Stimulated activated CD4-positive, alpha-beta T cell treated with anti-CD3 and anti-CD28 coated beads, Interleukin-4, amount 100 ng/mL, for 24 hours (primary cell): ENCODE measurements at places on chromosomes 7 and 10.

DNA sequence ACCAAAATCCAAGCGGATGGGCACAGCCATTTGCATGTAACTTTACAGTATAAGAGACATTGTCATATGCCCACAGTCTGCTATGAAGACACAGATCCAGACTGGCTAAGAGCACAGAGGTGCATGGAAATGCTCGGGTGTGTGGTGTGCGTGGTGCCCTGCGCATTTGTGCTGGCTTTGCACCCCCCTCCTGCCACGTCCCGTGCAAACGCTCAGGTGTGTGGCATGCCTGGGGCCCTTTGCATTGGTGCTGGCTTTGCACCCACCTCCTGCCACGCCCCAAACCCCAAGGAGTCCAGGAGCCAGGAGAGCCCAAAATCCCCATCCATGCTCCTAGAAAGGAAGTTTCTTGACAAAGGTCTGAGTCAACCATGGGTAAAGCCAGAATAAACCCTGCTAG is 306.2 kb downstream of the PTPRN2 start:
- DNase-seq = no peak

DNA sequence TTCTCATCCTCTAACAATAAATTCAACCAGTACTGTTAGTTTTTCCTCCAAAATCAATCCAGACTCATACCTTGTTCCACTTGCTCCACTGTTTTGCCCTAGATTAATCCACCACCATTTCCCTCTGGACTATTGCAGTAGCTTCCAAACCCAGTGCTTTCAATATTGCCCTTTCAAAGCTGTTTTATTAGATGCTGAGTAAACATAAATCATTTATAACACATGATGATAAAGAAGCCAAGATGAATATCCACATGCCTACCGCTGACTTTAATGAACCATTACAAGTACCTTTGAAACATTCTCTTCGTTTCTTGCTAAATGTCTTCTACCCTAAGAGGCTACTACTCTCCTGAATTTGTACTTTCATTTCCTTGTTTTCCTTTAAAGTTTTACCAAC is 174.2 kb upstream of the FAM171A1 start:
- DNase-seq = no peak

DNA sequence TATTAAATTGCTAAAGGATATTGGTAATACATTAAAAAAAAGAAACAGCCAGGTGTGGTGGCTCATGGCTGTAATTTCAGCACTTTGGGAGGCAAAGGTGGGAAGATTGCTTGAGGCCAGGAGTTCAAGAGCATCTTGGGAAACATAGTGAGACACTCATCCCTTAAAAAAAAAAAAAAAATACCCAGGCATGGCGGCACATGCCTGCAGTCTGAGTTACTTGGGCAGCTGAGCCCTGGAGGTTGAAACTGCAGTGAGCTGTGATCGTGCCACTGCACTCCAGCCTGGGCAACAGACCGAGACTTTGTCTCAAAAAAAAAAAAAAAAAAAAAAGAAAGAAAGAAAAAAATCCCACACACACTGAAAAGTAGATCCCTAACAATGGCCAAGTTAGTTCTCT is 59.7 kb downstream of the MACC1 start:
- DNase-seq = no peak

GRCh38 chr7:156540619-156541165 is 99.9 kb upstream of the RNF32 start:
- DNase-seq = no peak

- no peak for DNase-seq
These were observed 493.9 kb downstream of the PLXNA4 start for GRCh38 chr7:132082394-132082793.

DNA sequence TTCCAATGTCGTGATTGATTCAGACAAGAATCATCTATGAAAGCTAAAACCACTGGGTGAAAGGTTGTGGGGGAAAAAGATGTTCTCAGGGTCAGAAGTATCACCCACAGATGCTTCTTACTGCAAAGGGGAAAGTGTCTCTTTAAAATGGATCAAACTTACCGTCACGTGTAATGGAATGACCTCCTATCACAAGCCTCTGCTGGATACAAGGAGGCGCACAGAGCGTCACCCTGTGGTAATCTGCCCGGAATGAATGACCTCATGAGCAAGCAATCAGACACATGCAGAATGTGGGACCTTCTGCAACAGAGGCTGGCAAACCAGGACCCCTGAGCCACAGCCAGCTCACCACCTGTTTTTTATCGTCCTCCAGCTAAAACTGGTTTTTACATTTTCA is 33.0 kb downstream of the WIPF3 start:
- DNase-seq = no peak

DNA sequence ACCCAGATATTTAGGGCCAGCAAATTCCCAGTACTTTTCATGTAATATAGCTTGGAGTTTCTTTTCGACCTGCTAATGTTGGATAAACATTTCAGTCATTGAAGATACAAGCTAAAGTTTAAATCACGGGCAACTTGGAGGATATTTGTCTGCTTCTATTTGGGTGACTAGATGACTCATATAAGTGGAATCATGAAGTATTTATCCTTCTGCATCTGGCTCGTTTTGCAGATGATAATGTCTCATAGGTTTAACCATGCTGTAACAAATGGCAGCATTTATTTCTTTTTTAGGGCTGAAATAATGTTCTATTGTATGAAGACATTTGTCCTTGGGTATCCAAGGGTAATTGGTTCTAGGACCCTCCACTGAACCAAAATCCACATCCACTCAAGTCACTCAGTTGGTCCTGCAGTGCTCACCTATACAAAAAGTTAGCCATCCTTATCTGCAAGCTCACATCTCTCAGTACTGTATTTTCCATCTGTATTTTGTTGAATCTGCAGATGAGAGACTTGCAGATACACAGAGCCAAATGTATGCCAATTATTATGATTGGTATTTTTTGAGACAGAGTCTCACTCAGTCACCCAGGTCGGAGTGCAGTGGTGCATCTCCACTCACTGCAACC is 187.2 kb upstream of the CSTF2T start:
- no peak for DNase-seq

DNA sequence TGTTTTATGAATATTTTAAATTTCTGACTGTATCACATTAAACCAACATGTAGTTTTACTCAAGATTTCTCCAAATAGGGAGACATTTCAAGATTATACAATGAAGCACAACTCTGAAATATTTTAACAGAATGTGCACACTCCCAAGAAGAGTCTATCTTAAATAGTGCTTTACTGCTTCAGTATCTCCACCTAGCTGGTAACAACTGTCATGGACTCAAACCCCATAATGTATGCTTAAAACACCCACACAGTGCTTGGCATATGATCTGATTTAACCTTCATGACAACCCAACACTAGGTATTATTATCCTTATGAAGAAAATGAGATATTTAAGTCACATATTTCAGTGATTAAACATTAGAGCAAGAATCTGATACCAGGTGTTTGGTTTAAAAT is 45.9 kb downstream of the ASZ1 start:
- DNase-seq = no peak

DNA sequence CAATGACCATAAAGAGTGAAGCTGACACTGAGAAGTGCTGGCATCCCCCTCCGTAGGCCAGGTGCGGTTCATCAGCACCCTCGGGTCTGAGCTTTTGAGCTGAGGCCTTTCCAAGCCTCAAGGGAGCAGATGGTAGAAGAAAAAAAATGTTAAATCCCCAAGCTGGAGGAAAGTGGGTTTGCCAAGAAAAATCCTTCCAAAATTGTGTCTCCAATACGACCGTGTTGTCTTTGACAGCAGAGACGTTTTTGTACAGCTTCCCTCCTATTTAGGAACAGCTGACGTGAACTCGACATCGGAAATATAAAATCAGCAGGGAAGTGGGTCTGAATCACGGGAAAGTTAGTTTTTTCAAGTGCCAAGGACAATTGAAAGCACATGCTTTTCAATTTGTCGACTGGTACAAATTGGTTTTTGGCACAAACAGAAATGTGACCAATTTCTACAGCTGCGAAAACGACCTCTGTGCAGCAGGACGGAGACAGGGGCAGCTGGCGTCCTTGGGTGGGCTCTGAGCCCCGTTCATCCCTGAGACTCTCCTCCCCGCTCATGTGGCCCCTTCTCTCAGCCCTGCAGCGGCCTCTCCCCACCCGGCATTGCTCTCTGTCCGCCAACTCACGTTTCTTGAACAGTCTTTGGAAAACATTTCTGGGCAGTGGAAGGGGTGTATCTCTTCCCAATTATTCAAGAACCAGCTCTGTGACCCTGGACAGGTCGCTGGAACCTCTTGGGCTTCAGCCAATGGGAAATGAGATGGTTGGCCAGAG is 89.9 kb downstream of the PAXIP1 start:
- DNase-seq = no peak

DNA sequence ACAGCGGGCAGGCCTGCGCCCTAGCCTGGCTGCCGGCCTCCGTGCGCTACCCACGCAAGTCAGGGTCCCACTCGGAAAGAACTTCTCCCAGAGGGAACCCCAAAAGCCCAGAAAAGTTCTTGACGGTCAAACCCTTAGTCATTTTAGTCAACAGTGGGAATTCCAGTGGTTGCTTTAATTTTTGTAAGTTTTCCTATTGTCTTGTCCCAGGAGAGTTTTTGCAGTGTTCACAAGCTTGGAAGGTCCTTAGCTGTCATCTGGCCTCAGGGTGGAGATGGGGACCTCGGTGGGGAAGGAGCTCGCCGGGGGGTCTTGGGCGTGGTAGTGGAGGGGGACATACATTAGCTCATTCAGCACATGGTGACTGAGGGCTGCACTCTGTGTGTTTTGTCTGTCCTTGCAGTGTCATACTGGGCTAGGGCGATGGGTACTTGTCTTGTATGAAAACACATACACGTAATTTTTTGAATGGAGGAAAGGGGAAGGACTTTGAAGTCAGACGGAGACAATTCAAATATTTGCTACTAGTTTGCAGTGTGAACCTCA is 736 bp downstream of the MINDY4 start:
- no peak for DNase-seq

GRCh38 chr7:106756884-106757283 is 95.9 kb upstream of the CCDC71L start:
- DNase-seq = no peak

GRCh38 chr7:44103566-44103922 is 601 bp upstream of the AEBP1 start:
- no peak for DNase-seq

DNA sequence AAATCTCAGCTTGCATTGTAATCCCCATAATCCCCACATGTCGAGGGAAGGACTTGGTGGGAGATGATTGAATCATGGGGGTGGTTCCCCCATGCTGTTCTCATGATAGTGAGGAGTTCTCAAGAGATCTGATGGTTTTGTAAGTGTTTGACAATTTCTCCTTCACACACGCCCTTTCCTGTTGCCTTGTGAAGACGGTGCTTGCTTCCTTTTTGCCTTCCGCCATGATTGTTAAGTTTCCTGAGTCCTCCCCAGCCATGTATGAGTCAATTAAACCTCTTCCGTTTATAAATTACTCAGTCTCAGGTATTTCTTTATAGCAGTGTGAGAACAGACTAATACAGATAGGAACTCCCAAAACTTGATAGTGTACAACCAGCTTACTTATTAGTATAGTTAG is 98.6 kb downstream of the CREM start:
- no peak for DNase-seq

- no peak for DNase-seq
These were observed 108.0 kb downstream of the LRRTM3 start for GRCh38 chr10:67033878-67034277.

- DNase-seq = no peak
These were observed 3.6 kb upstream of the ARID5B start for GRCh38 chr10:61897671-61898434.

GRCh38 chr7:54882694-54883093 is 123.7 kb upstream of the SEC61G start:
- no peak for DNase-seq

GRCh38 chr7:7478569-7478968 is 57.1 kb downstream of the COL28A1 start:
- no peak for DNase-seq

DNA sequence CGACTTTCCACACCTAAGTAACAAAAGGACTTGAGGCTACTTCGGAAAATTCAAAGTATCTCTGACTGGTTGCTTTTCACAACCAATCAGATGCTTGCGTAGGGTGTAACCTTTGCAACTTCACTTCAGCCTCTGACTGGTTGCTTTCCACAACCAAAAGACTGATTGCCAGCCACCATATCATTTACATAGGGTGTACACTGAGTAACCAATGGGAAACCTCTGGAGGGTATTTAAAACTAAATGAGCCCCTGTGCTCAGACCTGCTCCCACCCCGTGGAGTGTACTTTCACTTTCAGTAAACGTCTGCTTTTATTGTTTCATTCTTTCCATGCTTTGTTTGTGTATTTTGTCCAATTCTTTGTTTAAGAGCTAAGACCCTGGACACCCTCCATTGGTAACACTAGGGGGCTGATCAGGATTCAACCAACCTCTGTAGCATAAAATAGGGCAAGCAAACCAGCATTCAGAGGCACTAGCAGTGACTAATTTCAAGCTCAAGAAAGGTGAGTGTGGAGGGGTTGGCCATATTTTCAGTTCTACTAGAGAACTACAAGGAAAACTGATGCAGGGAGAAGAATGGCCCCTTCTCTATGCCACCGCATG is 390.8 kb downstream of the POM121L12 start:
- DNase-seq = no peak

DNA sequence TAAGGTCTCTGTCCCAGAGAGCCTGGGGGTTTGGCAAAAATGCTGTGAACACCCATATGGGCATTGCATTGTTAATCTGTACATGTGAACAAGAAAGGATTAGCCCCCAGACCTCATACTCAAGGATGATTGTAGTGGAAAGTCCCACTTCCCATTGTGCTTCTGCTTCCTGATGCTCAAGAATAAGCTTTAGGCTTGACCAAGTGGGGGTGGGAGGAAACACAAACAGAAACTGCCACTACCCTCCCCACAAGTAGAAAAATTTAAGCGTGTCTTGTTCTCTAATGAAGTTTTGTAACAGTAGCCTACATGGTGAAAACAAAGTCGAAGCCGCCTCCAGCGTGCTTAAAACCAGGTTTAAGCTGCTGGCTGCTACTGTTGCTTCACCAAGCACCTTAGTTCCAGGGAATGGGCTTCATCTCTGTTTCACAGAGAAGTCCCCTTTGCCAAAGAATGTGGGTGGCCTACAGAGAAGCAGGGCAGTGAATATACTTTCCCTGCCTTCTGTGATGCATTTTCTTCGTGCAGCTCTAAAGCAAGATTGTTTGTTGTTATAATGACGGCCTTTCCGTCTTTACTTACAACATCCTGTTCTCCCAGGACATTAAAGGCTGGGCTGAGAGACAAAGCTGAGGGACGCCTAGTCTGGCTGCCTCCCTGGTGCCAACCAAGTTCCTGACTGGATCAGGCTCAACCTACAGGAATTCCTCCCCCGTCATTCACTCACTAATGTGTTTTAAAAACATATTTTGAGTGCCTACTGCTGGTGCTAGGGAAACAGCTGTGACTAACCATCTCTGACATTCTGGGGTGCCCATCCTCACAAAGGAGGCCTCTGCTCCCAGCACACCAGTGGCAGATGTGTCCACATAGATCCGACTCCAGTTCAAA is 32.1 kb upstream of the CCSER2 start:
- DNase-seq = no peak

DNA sequence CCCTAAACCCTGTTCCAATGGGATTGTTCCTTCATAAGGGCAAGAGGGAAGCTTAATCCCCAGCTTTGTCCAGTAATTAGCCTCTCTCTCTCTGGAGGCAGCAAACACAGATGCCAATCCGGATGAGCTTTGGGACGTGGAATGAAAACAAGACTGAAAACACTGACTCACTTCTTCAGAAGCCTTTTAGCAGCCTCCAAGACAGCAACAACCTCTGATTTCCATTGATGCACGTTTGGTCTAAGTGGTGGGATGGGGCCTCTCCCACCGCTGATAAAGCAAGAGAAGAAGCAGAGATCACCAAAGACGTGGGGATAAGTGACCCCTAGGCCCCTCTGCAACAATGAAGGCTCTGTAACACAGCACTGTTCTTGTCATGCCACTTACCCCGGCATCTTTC is 5.8 kb upstream of the GFRA1 start:
- DNase-seq = no peak

GRCh38 chr7:36157527-36158320 is 4.7 kb downstream of the EEPD1 start:
- no peak for DNase-seq
